RKO (cell line): ENCODE measurements at places on chromosomes 4 and X.

DNA sequence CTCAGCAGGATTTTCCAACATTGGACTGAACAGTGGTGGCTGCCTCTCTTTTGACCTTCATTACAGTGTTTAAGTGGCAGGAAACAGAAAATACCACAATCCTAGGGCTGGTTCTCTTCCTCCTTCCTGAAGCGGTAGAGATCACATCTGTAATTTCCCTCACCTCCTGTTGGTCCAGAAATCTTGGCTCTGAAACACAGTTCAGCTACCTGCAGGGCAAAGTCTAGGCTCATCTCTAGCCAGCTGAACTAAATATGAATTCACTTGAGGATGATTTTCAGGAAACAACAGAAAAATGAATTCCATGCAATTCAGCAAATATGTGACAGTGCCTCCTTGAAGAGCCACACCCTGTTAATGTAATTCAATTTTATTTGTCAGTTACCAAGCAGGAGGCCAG is 531.9 kb downstream of the INPP4B start:
- no peak for DNase-seq

DNA sequence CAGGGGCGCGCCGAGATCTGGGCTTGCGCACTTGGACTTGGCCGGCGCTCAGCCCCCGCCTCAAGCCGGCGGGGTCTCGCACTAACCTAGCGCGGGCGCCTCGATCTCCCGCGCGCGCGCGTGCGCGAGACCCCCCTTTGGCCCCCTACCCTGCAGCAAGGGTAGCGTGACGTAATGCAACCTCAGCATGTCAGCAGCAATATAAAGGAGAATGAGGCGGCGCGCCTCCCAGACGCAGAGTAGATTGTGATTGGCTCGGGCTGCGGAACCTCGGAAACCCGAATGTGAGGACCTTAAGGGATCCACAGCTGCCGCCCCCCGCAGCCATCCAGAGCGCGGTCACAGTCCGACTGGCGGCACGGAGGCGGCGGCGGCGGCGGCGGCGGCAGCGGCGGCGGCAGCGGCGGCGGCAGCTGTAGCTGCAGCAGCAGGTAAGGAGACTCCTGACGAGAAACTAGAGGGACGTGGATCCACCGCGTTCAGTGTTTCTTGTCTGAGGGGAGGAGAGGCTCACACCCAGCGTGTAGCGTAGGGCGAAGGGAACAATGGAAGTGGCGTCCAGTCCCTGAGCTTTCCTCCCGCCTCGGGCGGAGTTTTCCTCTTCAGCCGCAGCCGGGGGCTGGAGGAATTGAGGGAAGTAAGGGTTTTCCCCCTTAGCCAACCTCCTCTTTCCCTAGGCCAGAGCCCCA is at the start of the genes SATL1 and ZNF711:
TSS of gene SATL1 (minus strand) at position 19 of the 689 bp plus-strand sequence. CDS start 134,811 bp downstream, outside the sequence.
TSS of gene ZNF711 (plus strand) at position 231 of the 689 bp plus-strand sequence. CDS start 3,582 bp downstream, outside the sequence.
- peak; percentile 62 for DNase-seq

- no peak for DNase-seq
Observed at GRCh38 chrX:132505116-132505515, 16.3 kb upstream of the MBNL3 start.

DNA sequence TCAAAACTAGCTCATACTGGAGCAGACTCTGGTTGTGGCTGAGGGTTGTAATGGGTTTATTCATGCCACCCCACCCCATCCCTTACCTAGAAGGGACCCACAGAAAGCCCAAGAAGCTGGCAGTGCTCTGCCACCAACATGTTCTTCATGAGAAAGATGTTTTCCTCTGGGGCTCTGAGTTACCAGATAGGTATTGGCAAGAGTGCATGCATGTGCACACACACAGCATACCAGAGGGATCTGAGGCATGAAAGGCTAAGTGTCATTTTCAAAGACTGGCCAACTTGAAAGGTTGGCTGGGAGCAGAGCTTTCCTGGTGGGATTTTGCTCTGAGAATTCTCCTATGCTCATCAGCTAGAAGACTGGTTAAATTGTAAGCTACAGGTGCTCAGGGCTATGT is 65.2 kb downstream of the PHOX2B start:
- no peak for DNase-seq

DNA sequence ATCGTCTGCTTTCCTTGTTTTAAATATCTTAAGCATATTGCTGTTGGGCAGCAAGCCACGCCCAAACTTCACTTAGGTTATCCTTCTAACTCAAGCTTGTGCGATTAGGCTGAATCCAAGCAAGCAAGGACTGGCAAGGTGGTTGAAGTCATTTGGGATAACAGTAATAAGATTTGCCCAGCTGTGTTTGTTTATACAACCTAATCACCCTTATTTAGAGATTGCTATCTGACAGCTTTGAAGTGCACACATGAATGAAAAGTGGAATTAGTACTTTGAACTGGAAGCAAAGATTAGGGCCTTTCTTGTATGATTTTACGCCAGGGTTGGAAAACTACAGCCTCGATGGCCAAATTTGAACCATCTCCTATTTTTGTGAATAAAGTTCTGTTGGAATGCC is 182.1 kb downstream of the ASB9 start:
- no peak for DNase-seq

GRCh38 chrX:41336447-41336846 is 2.5 kb downstream of the DDX3X start:
- peak; percentile 33 for DNase-seq

DNA sequence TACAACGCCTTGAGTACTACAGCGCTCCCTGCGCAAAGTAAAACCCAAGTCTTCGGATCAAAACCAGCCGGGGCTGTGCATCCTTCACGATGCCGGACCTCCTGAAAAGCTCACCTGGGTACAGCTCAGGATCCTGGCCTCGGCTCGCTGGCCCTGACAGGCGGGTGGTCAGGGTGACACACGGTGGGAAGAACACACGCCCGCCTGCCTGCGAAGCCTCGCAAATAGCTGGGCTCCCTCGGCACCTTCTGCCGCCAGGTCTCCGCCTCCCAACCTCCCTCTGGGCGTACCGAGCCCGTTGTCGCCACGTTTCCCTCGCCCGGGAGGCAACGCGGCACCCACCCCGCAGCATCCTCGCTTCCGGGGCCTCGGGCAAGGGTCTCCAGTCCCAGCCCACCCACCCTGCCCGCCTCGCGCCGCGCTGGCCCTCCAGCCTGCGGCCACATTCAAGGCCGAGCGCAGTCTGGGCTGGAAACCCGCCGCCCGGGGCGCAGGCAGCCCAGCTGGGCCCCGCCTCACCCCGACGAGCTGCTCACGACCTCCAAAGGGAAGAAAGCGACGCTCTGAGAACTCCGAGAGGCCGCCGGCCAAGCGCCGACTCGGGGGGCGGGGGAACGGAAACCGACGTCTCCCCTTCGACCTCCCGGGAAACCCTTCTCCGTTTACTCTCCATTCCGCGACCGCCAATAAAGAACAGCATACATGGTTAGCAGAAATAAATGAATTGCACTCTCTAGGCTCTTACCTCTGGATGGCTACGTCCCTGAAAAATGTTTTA is 511 bp downstream of the PPM1K start:
- peak; percentile 58 for DNase-seq

GRCh38 chrX:129697204-129697829 is 41.5 kb upstream of the XPNPEP2 start:
- no peak for DNase-seq

GRCh38 chrX:136268051-136269048 is 17.1 kb upstream of the MAP7D3 start:
- peak; percentile 56 for DNase-seq

- no peak for DNase-seq
Observed at GRCh38 chr4:15250021-15250441, 177.8 kb upstream of the C1QTNF7 start.

DNA sequence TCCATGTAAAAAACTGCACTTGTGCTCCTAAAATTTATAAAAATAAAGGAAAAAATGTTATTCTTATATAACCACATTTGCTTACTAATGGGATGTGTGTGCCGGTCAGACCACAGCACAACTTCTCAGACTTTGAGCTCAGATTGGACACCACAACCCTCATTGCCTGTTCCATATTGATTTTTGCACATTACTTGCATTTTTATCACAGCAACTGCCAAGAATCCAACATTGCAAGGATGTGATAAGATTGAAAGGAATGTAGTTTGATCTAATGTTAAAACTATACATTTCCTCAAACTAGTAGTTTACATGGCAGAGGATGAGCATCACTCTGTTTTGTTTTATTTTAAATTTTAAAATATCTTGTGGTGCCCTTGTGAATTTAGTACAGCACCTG is 227.8 kb downstream of the KDR start:
- DNase-seq: no peak
